Activated effector memory CD4-positive, alpha-beta T cell treated with anti-CD3 and anti-CD28 coated beads, Interleukin-2, amount 50 U/mL, for 16 hours (primary cell): ENCODE measurements at places on chromosomes 5 and 9.

GRCh38 chr9:95096381-95096780 lies 221.1 kb downstream of the FANCC start:
- DNase-seq: no peak

- no peak for DNase-seq
These were observed 36.4 kb downstream of the GDNF start for GRCh38 chr5:37803487-37803886.

GRCh38 chr5:15734058-15734457 lies 234.1 kb downstream of the FBXL7 start:
- DNase-seq: no peak

- DNase-seq: peak; percentile 84
These were observed 52.6 kb downstream of the TENT4A start for GRCh38 chr5:6765612-6766525.

- no peak for DNase-seq
These were observed 92.2 kb upstream of the CKMT2 start for GRCh38 chr5:81140943-81141342.

DNA sequence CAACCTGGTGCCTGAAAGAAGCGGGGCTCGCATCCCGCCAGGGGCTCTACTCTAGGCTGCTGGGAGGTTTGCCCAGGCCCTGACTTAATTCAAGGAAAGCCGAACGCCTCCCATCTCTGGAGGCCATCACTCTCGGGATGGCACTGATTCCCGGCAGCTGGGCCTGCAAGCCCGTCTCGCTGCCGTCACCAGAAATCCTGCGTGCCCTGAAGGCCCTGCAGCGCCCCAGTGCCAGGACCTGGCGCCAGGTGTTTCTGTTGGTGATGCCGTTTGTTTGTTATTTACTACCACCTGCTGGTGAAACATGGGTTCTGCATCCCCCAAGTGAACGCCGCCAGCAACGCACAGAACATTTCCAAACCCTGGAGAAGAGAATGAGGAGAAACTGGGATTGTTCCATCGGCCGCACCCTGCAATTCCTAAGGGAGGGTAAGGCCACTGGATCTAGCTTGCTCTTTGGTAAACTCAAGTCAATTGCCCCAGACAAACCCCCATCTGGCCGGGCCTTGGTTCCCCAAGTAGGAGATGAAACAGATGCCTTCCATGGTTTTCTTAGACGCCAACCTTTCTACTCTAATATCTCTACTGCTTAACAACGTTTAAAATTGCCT lies 77.9 kb downstream of the AK8 start:
- peak; percentile 84 for DNase-seq

- DNase-seq: no peak
These were observed 20.5 kb downstream of the COL15A1 start for GRCh38 chr9:98964201-98964600.

GRCh38 chr5:80172067-80172695 lies 83.7 kb downstream of the SERINC5 start:
- no peak for DNase-seq

DNA sequence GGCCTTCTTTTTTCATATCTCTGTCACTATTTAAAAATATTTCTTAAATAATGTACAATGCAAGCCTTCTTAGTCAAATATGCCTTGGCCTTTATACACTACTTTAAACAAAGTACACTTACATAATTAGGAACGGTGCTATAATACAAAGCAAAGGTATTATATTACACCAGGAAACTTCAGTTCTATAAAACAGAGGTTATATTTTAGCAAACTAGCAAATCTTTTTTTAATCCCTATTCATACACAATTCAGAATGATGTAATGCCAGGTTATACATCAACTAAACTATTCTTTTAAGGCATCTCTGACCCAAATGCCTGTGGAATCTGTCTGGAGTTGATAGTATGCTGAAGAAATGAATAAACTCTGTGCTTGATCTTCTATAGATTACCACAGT lies 10.7 kb upstream of the LURAP1L start:
- no peak for DNase-seq

GRCh38 chr9:115225459-115226116 lies 107.6 kb upstream of the TNC start:
- no peak for DNase-seq

DNA sequence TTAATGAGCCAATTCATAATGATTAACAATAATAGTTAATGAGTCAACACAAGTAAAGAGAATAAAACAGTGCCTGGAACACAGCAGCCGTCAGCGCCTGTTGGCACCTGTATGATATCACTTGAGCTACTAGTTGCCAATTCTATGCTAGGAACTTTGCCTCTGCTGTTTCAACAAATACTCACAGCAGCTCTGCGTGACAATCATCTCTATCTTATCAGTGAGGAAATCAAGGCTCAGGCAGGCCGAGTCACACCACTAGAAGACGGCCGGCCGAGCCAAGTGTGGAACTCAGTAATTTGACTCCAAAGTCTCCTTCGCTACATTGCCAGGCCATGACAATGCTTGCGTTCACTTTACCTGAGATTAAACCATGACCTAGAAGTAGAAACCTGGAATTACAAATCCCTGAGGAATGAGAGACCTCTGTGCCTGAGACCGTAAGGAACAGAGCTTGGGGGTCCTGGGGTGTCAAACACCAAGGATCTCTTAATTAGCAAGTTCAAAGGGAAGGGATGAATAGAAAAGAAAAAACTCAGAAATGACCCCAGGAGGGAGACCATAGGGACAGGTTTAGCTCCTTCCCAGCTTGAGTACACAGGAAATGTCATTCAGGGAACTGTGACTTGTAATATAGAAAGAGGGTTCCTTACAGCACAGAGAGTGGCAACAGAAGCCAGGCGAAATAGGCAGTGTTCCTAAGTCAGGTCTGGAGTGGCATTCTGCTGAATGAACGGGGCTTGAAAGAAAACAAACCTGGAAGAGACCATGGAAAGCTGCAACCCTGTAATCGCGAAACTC lies 109.1 kb downstream of the SUSD1 start:
- no peak for DNase-seq
